ENCODE measurements at places on chromosomes 5 and 9.
A peak's percentile ranks its signal among the peaks of the same experiment; 100 is the strongest.

DNA sequence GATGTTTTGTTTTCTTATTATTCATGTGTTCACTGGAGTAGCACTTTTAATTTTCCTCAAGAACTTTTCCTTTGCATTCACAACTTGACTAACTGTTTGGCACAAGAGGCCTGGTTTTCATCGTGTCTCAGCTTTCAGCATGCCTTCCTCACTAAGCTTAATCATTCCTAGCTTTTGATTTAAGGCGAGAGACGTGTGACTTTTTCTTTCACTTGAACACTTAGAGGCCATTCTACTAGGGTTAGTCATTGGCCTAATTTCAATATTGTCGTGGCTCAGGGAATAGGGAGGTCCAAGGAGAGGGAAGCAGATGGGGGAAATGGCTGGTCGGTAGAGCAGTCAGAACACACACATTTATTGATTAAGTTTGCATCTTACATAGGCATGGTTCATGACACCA, 94.0 kb downstream of the ZNF462 start:
- DNase-seq: no peak

DNA sequence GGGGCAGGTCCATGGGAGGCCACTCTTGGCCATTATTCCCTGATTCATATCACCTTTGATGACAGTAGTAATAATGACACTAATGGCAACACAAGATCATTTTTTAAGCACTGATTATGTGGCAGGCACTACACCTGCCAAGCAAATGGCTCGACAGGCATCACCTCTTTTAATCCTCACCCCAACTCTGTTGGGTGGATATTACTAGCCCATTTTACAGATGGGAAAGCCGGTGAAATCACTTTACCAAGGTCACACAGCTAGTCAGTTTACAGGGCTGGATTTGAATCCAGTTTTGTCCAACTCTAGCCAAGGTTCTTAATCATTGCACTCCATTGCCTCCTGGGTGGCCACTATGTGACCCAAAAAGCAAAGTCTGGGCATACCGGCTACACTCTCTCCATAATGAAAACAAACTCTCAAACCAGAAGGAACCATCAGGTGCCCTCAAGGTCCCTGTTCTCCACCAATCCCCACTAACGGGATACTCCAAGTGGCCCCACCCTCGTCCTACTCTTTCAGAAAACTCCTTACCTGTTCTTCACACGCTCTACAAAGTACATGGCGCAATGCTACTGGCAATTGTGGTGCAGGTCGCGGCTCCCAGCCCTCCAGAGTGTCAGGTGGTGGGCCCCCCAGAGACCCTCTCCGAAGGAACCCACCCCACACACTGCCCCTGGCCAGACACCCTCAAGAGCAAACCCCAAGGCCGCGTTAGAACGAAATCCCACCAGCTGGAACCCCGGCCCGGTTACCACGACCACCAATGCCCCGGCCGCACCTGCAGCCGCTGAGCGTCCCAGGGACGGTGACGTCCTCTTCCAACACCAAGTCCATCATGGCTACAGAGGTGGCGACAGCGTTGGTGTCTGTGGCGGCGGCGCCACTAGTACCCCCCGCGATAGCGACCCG, 572 bp downstream of the CDK5RAP2 start:
- DNase-seq: peak; percentile 38

DNA sequence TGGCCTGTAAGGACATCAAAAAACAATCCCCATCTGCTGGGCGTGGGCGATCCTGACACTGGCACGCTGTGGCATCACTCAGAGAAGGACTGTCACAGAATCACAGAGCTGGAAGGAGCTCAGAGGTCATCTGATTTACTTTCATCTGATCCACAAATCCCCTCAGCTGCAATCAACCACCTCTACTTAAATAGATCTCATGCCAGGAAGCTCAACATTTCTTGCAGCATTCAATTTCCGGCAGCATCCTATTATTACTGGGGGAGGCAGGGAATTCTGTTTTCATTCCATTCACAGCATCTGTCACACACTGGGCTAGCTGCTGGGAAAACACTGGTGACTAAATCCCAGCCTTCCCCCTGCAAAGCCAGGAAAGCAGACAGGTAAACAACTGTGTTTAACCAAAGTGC, 38.3 kb downstream of the RETREG1 start:
- no peak for DNase-seq

- no peak for DNase-seq
Measured at GRCh38 chr9:121810489-121810888, 159.1 kb downstream of the DAB2IP start.

DNA sequence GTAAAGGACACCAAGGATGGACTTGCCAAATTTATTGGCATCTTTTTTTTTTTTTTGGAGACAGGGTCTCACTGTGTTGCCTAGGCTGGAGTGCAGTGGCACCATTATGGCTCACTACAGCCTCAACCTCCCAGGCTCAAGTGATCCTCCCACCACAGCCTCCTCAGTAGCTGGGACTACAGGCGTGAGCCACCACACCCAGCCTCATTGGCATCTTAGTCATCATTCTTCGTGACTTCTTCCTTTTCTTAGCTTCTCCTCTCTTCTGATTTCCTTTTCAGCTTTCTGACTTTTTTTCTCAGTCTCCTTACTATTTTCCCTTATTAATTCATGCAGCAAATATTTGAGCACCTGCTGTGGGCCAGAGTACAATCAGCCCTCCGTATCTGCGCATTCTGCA, 6.1 kb downstream of the MAML1 start:
- DNase-seq: no peak

- no peak for DNase-seq
Measured at GRCh38 chr5:56273376-56273955, 40.3 kb upstream of the ANKRD55 start.
